IPS DF 6.9 (cell line): ENCODE measurements at places on chromosomes 4 and X.

- DNase-seq, result no peak
Observed at GRCh38 chr4:85399270-85399669, 75.7 kb upstream of the ARHGAP24 start.

DNA sequence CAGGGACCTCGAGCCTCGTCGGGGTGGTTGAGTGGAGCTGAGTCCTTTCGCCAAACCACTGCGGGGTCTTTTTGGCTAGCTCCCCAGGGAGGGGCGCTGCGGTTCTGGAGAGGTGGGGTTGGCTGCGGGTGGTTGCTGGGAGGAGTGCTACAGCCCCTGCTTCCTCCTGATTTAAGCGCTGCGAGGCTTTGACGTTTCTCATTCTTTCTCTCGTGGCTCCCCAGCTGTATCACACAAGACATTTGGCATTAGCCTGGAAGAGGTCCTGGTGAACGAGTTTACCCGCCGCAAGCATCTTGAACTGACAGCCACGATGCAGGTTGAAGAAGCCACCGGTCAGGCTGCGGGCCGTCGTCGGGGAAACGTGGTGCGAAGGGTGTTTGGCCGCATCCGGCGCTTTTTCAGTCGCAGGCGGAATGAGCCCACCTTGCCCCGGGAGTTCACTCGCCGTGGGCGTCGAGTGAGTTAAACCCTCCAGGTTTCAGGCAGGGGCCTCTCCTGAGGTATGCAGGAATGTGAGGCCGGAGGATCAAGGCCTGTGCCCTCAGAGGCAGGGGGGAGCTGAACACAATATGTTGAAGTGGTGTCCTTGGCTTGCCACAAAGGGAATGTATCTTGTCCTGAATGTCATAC, 25.5 kb downstream of the ARHGAP36 start:
- DNase-seq, result no peak

- no peak for DNase-seq
Observed at GRCh38 chr4:87527431-87528220, 1.6 kb downstream of the SPARCL1 start.

DNA sequence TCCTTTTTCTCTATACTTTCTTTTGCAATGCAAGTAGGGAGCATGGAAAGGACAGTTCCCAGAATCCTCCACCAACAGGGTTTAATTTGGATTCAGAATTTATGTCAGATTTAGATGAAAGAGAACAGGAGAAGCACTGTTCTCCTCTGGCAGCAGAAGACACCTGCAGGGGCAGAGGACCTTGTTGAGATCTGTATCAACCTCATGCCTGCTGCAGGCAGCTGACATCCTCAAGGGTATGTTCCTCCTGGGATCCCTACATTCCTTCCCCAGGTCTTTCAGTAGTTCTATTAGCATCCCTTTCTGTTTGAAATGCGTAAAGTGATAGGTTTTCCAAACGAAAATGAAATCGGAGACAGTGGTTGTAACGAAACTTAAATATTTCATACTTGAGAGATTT, 10.6 kb upstream of the GUCY1A1 start:
- DNase-seq, result no peak

GRCh38 chr4:139311909-139312308, 9.6 kb upstream of the NDUFC1 start:
- no peak for DNase-seq

- no peak for DNase-seq
Observed at GRCh38 chr4:76219299-76220055, 5.9 kb upstream of the SCARB2 start.

DNA sequence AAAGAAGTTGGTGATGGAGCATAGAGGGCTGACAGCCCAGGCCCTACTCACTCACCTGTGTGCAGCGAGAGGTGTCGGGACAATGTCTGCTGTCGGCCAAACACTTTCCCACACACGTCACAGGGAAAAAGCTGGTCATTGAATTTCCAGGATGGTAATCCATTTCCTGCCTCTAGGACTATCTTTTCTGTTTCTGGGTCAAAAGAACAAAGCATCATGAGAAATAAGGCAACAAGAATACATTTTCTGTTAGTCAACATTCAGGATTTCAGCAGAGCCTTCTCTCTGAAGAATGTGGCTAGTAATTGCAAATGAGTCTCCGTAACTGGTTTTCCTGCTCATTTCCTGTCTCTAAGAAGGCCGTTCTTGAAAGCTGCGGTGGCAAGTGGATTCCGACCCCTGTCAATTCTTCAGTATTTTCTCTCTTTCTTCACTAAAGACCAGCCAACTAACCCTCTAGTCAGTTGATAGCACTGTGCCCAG, 99.4 kb downstream of the C4orf51 start:
- peak; percentile 20 for DNase-seq
